Mesendoderm (in vitro differentiated cells): ENCODE measurements at places on chromosomes 6 and 20.
A peak's percentile ranks its signal among the peaks of the same experiment; 100 is the strongest.

DNA sequence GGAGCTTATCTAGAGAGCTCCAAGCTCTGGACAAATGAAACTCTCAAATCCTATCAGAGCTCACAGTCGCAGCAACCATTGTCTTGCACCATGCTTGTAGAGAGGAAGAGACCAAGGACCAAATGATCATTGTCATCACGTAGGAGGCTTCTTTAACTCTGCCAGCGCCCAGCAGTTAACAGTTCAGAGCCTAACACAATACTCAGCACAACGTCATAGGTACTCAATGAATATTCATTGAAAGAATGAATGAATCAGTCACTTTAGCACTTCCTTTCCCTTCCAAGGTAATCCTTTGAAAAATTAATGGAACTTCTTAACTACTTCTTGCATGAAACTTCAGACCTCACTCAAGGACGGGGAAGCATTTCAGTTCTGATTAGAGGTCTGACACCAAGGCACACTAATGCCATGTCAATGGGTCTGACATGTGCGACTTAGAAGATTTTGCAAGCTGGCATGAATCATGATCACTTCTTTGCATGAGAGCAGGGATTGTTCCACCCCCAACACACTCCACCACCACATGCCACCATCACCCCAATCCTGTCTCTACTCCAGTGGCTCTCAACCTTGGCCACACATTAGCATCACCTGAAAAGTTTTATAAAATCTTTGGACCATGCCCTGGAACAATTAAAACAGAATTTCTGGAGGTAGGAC, 45.1 kb downstream of the KHDC1L start:
- DNase-seq: no peak

- peak; percentile 56 for DNase-seq
Measured at GRCh38 chr6:132830334-132830751, 16.0 kb downstream of the RPS12 start.

DNA sequence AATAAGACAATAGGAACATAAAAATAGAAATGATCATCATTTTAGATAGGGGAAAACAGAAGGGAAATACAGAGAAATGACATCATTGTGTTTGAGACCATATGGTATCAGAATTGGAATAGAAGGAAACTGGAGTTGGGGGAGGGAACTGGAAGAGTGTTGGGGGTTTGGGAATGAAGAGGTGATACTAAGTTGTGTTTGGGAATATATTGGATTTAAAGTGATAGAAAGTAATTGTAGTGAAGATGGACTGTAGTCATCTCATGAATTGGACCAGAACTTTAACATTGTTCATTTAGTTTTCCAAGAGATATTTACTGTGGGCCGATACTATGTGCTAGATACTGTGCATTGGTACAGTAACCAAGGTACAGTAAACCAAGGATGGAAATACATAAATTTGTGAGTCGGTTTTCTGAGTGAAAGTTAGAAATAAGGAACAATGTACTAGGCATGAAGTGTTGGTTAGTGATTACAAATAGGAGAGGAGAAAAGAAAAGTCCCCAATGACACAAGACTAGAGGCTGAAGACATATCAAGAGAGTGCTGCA, 32.3 kb downstream of the KCNQ5 start:
- no peak for DNase-seq

GRCh38 chr20:61789329-61789728, 276.4 kb downstream of the TAF4 start:
- DNase-seq: no peak

GRCh38 chr6:53532942-53533341, 12.0 kb downstream of the GCLC start:
- no peak for DNase-seq

GRCh38 chr6:124283486-124283885, 479.8 kb downstream of the NKAIN2 start:
- DNase-seq: no peak

DNA sequence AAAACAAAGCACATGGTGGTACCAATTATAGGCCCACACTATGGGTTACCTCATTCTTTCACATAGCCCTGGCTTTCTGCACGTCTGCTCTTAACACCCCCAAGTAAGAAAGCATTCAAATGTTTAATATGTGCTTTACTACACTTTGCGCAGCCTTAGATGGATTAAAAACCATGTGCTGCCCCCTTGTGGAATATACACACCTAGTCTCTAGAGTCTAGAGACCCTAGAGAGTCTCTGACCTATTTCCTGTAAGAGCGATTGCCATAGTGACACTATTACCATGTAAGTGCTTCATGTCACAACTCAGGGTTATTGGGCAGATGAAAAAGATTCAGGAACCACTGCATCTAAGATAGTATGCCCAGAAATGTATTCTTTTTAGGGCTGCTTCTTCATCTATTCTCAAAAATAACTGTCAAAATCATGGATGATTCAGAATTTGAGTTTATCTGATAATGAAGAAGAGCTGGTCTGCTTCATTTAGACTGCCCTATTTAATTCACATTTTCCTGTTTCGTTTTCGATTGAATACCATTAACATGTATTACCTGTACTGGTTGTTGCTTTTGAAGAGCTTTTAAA, 186.3 kb downstream of the ADGB start:
- DNase-seq: peak; percentile 67

- no peak for DNase-seq
Measured at GRCh38 chr20:44081476-44081875, 105.5 kb downstream of the JPH2 start.

DNA sequence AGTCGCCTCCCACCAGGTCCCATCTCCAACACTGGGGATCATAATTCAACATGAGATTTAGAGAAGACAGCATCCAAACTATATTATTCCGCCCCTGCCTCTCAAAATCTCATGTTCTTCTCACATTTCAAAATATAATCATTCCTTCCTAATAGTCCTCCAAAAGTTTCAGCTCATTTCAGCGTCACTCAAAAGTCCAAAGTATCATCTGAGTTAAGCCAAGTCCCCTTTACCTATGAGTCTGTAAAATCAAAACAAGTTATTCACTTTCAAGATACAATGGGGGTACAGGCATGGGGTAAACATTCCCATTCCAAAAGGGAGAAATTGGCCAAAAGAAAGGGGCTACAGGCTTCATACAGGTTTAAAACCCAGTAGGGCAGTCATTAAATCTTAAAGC, 39.5 kb upstream of the SUMO4 start:
- DNase-seq: no peak
